ENCODE measurements at places on chromosomes 12 and 14.

DNA sequence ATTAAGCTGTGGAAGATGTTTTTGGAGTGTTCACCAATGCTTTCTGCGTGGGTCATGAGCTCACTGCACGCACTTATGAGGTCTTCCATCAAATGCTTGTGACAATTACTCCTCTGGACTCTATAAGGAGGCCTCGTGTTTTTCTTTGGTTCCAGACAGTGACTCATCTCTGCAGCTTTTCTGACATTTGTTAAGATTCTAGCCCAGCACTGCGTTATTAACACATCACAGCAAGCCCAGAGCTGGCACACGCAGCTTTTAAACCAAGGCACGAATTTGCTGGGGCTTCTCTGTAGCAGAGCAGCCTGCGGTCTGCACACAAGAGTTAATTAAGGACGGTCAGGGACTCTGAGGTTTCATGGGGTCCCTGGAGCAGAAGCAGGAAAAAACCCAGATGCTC lies 16.9 kb downstream of the MEG3 start:
- no peak for DNase-seq

GRCh38 chr14:105087963-105088811 lies 23.0 kb upstream of the GPR132 start:
- DNase-seq, result no peak

- DNase-seq, result no peak
Observed at GRCh38 chr12:94305130-94305957, 154.3 kb downstream of the CEP83 start.

- DNase-seq, result no peak
Observed at GRCh38 chr12:121224591-121224990, 14.7 kb downstream of the P2RX4 start.

DNA sequence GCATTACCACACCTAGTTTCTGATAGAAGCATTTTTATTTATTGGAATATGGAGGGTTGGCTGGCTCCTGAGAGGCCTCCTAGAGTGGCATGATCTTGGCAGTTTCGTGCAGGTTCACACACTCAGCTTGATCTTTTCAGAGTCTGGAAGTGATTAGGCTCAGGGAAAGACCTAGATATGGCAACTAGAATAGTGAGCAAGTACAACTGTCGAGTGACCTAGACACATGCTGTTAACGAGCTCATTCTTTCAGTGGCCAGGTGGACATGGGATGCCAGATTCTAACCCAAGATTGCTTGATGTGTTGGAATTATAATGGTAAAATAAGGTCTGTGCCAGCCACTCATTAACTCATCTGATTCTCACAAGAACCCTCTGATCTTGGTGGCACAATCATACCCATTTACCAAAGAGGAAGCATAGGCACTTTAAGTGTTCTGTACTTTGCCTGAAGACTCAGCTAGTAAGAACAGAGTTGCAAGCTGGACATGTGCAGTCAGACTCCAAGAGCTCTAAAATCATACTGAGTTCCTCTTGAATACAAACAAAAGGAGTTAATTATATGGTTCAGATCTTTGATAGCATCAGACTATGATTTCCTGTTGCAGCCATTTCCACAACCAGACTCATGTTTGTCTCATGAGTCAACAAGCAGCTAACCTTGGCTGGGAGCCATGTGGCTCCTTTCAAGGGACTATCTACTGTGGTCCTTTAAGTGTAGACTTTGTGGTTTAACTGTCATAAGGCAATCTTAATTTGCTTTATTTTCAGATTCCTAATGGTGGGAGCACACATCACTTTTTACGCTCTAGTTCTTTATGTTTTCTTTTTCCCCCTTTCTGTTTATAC lies 144.2 kb downstream of the PLEKHA5 start:
- peak; percentile 82 for DNase-seq

- DNase-seq, result no peak
Observed at GRCh38 chr12:65106948-65107347, 14.2 kb downstream of the WIF1 start.

DNA sequence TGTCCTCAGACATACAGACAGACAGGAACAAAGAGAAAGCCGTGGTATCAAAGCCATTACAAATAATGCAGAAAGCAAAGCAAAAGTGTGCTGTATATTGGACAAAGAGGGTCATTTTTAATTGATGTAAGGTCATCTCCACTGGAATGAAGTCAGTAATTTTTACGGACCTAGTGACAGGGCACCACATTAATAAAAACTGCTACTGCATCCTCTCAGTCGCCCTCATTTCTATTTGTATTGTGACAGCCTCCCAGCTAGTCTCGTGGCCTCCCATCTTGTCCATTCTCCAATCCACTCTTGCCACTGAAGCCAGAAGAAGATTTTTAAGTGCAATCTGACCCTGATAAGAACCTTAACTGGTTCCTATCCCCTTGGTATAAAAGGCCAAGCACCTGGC lies 132.4 kb downstream of the NUAK1 start:
- no peak for DNase-seq

DNA sequence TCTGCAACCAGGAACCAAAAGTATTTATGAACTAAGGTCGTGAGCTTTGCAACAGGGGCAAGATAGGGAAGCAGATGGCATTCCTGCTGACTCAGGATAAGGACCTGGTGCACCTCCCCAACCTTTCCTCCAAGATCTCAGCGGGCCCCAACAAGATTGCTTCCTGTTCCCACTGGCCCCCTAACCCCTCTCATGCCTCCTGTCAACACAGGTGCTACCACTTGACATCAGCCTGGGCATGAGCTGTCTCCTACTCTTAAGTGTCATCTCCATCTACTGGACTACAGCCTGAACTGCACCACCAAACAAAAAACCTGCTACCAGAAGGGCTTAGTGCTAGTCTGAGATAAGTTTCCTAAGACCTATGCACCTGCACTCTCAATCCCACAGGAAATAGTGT lies 32.7 kb downstream of the MED6 start:
- peak; percentile 28 for DNase-seq

DNA sequence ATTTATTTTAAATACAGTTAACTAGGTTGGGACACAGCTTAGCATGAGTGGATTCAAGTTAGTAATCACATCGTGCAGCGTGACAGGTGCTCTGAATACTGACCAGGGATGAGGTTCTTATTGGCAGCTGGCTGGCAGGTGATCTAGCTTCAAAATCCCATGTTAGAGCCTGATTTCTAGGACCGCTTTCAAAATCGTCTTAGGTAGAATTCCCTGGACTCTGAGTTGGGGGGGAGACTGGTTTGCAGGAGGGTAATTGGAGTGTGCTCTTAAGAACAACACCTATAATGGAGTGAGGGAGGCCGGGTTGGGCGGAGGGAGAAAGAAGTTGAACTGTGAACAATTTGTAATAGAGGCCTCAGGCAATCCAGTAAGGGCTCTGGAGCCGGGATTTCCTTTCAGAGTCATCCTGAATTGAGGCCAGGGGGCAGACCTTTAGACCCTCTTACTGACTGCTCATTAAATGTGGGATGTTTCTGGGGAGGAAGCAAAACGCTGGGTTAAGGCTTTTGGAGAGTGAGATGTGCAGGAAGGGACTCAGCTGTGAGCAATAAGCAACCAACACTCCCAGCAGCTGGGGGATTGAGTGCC lies 874 bp upstream of the YARS2 start:
- no peak for DNase-seq

DNA sequence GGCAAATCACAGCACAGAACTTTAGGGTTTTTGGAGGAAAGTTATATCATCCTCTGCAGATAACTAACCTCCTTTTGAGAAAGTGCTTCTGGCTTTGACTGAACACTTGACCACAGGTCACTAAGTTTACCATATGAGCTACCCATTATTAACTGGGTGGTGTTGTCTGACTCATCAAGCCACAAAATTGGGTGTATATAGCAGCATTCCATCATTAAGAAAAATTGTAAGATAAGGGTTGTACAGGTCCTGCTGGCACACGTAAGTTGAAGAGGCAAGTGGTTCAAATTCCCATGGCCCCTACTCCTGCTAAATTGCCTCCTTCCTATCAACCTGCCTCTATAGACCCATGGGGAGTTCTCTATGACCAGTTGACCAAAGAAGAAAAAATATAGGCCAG lies 39.5 kb downstream of the L2HGDH start:
- no peak for DNase-seq

GRCh38 chr14:63759456-63759855 lies 31.6 kb upstream of the SGPP1 start:
- DNase-seq, result no peak

GRCh38 chr14:81485372-81485771 lies 48.3 kb downstream of the SEL1L start:
- DNase-seq, result no peak

DNA sequence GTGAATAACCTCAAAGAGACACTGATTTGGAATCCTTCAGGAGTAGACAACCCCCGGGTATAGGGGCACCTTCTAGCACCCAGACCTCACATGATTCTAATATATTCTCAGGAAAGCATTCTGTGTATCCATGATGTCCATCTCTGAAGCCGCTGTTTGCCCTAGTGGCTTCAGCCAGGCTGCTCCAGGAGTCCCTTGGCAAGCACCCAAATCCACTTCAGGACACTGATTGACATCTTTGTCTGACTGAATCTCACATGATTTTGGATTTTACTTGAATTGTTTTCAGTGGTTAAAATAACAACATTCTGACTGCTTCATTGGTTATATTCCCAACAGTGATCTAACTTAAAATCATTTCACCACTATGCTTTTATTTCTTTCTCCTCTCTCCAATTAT lies 390.5 kb upstream of the CLEC14A start:
- DNase-seq, result no peak

GRCh38 chr12:30753233-30753632 lies 1.5 kb downstream of the CAPRIN2 start:
- DNase-seq, result no peak

- DNase-seq, result no peak
Observed at GRCh38 chr12:86015026-86015425, 140.9 kb downstream of the NTS start.

DNA sequence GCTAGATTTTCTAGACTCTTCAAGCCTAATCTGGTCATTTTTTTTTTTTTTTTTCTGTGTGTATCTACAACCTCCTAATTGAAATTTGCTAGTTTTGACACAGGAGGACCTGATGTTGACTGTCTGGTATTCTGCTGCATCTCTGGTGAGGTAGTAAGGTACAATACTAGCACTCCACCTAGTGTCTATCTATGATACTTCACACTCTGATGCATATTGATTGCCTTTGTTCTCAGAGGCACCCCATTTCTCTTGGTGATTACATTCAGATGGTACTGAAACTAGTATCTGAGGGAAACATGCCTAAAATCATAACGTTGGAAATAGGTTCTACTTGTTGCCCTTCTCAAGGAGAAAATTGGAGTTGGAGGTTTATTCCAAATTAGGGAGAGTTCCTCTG lies 930.5 kb upstream of the NOVA1 start:
- no peak for DNase-seq

DNA sequence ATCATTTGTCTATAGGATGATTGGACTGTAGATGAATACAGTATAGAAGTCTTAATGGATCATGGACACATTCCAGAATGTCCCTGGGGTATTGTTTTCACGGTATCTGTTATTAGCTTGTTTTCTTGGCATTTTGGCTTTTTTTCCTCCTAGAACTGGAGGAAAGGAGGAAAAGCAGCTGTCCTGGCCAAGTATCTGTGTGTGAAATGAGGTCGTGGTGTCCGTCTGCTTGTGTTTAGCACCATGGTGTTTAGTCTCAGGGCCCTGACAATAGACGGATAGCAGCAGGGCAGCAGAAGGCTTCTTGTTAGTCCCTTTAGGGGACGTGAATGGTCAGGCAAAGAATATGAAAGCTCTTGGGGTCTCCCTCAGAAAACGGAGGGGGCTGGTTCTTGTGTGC lies 21.2 kb downstream of the FGF6 start:
- no peak for DNase-seq

GRCh38 chr12:105911966-105912365 lies 226.8 kb downstream of the NUAK1 start:
- DNase-seq, result no peak

GRCh38 chr12:94941440-94941862 lies 62.0 kb downstream of the NDUFA12 start:
- DNase-seq, result no peak

DNA sequence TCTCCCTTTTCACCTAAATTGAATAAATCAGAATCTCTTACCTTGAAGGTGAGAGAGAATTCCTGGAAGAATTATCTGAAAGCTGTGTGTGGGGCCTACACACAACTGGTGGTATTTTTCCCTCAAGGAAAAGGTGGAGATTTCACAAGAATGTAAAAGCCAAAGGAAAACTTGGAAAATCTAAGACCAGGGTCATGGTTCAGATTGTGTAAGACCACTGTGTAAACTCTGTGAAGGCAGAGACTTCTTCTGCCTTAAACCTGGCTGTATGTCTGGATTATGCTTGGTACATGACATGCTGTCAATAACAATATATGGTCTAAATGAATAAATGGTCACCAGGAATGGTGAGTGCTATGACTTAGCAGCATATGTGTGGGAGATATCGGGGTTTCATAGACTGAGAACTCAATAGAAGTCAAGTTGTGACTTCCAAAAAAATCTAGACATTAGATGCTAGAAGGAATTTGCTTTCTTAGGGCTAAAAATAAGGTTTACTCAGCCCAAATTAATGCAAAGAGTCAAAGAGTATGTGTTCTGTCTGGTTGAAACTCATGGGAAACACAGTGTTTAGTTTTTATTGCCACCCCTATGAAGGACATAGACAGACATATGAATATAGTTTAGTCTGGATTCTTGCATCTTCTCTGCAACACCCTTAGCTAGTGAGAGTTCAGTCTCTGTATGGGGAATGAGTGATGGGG lies 163.7 kb downstream of the SNAPC1 start:
- DNase-seq, result no peak

- DNase-seq, result no peak
Observed at GRCh38 chr12:66603461-66603860, 75.4 kb downstream of the GRIP1 start.

DNA sequence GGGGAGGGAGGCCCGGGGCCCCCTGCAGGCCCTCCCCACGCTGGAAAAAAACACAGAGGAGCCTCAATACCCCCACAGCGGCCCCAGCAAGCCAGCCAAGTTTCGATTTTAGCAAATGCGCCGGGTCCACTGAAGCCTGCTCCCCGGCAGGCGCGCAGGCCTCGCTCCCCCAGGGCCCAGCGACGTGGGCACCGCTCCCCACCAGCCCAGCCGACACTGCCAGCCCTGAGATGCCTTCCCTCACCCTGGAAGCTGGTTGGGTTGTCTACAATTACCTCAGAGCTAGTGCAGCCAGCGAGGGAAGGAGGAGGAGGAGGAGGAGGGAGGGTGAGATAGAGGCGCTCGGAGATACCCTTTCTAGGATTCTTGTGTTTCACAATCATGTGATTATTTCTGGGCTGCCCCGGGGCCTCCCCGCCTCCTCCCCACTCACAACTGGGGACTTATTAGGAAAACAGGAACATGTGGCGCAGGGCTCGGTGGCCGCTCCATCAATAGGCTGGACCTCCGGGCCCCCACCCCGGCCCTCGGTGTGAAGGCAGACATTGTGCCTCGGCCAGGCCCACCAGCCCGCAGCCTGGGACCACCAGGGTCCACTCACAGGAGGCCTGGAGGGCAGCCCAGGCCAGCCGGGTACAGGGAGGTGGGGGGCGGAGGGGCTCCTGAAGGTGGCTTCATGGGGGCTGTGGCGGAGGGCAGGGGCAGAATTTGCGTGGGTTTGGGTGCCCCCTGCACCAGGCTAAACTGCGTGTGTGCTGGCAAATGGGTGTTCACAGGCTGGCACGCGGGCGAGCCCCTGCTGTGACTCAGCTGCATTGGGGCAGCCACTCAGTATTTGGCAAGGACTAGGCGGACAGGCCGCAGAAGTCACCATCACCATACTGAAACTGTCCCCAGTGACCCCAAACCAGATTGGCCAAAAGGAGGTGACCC lies 109.9 kb downstream of the NCOR2 start:
- no peak for DNase-seq

Data from HCT116 (cell line).